ENCODE measurements at places on chromosomes 5 and 9.

GRCh38 chr9:33155393-33155792 is 11.7 kb downstream of the B4GALT1 start:
- DNase-seq, result no peak

GRCh38 chr9:34114436-34114835 is 12.1 kb downstream of the DCAF12 start:
- DNase-seq, result no peak

DNA sequence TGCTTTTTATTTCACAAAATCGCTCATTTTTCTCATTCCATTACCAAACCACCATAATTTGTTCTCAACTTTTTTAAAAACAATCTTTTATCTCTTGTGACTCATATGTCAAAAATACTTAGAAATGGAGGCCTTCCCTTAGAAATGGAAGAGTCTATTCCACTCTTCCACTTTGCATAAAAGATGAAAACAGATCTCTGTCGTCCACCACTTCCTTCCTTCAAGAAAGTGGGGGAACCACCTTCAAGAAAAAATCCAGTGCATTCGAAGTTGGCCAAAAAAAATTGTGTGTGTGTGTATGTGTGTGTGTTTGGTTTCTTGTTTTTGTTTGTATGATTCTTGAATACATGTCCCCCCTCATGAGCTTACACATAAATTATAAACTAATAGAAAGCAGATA is 628.8 kb upstream of the DMAC1 start:
- no peak for DNase-seq

- no peak for DNase-seq
These were observed 5.3 kb downstream of the LHX6 start for GRCh38 chr9:122223435-122223834.

GRCh38 chr9:5459289-5459829 is 9.0 kb downstream of the CD274 start:
- no peak for DNase-seq

DNA sequence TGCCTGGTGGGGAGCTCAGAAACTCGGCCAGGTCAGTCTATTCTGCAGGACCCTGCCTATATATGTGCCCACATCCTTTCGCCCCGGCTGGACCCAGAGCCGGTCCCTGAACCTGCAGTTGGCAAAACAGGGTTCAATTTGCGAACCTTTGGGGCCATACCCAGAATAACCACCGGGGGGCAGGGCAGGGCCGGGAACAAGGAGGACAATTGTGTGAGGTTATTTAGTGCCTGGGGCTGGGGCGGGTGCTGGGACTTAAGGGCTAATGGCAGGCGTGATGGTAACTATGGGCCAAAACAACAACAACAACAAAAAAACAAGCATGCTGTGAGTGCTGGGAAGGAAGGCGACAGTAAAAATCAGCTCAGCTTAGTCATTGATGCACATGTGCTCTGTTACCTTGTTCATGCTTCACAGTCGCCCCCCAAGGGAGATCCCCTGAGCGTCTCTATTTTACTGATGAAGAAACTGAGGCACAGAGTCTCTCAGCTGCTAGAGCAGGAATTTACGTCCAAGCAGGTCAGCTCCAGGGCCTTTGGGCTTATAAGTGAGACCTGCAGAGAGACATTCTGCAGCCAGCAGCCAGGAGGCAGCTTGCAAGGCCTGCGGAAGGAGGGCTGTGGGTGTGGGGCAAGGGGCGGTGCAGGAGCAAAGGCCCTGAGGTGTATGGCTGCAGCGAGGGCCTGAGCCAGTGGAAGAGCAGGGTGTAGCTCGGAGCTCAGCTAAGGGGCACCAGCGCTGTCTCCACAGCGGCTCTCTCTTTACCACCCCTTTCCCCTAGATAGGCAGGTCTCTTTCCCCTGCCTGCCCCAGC is 106.0 kb downstream of the PHF2 start:
- peak; percentile 21 for DNase-seq
